Cortex of kidney (tissue), 1 donor: ENCODE measurements at places on chromosomes 12 and 14.
A peak's percentile ranks its signal among the peaks of the same experiment; 100 is the strongest.

DNA sequence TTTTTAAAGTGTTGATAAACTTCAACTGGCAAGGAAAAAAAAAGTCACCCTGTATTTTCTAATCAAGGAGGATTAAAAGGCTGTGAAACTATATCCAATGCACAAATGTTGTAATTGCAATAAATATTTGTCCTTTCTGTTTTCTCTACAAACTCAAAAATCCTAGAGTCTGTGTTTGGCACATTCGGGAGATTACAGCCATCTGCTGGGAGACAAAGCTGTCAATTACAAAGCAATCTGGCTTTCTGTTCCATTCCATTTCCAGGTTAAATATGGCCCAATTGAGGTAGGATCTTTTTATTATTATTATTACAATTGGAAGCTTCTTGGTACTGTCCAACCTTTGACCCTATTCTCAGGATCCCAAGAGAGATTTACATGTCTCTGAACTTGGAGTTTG, 295.9 kb downstream of the DIO2 start:
- no peak for DNase-seq

GRCh38 chr14:59085207-59085739, 103.2 kb upstream of the DAAM1 start:
- no peak for DNase-seq

DNA sequence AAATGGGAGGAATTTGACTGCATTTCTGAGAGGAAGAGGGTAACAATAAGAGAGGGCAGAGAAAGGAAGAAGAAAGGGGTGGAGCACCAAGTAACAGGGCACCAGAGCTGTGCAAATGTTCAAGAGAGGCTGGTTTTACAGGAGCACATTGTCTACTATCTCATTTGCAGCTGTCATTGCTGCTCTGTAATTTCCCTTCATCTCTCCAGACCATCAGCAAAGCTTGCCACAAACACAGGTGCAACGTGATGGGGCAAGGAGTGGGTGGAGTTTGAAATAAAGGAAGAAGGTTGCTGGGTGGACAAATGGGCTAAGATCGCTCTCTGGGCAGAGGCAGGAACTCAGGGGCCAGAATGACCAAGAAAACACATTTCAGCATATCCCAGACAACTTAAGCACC, 47.9 kb upstream of the PLEKHG6 start:
- no peak for DNase-seq

GRCh38 chr14:89587136-89587420, 170.0 kb upstream of the FOXN3 start:
- no peak for DNase-seq

DNA sequence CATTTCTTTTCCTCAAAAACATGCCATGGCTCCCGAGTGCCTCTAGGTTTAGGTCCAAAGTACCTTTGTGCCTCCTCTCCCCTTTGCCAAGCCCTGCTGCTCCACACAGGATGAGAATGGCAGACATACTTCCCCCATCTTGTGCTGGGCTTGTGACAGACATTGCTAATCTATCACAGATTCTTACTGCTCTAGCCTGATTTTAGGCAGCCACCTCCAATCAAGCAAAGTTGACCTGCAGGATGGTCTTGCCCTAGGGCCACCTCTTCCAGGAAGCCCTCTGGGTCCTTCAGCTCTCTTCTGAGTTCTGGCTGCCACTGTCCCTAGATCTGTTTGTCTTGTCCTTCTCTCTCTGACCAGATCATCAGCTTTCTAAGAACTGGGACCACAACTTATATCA, 20.5 kb downstream of the FOXN4 start:
- DNase-seq = no peak

DNA sequence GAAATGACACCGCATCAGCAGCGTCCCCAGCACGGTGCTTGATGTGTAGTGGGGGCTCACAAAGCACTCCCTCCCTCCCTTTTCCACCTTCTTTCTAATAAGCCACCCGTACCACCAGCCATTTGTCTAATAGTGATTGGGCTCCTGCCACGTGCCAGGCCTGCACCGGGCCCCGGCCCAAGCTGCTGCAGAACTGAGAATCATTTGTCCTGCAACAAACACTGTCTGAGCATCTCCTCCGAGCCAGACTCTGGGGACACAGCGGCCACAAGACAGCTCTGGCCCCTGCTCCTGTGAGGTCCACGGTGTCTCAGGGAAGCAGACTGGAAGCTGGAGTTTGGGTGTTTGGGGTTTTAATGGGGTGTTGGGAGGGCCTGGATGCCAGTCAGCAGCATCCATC, 43.9 kb downstream of the MVK start:
- DNase-seq = no peak

DNA sequence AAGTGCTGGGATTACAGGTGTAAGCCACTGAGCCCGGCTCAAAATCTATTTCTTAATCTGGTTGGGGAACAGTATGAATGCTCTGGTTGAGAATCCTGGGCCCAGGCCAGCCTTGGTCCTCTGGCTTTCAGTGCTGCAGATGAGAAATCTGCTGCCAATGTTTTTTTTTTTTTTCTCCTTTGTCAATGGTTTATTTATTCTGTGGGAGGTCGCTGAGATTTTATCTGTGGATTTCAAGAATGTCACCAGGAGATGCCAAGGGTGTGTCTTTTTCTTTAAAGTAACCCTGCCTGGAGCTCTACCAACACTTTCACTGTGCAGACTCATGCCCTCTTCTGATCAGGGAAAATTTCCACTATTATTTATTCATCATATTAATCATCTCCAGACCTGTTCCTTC, 3.6 kb downstream of the SLC25A29 start:
- no peak for DNase-seq

- DNase-seq = peak; percentile 8
Measured at GRCh38 chr12:12891080-12891880, at the start of gene GPRC5A. GPRC5A (plus strand) TSS chr12:12891562; CDS start chr12:12908250, 16,688 bp downstream.

GRCh38 chr14:95472819-95473251, 43.6 kb downstream of the SYNE3 start:
- DNase-seq = no peak
